ENCODE measurements at places on chromosomes 1 and 21. TPM values are rescaled to one million over a fixed set of nuclear protein-coding genes. Genes with fewer than 3 reads are reported as not detected.

PGLYRP3 gene
- total RNA-seq = not detected

FAM131C gene
- total RNA-seq = 0.28 TPM

S100B gene
- total RNA-seq = 0.28 TPM

HRNR gene
- total RNA-seq = not detected

RHBG gene
- not detected for total RNA-seq

All from regular cardiac myocyte (primary cell).